Midbrain (tissue), 1 donor: ENCODE measurements at places on chromosomes 7 and 10.

- DNase-seq: no peak
These were observed 112.2 kb downstream of the CLEC2L start for GRCh38 chr7:139635526-139636302.

- DNase-seq: no peak
These were observed 335.1 kb upstream of the SEMA3A start for GRCh38 chr7:84529480-84530205.

DNA sequence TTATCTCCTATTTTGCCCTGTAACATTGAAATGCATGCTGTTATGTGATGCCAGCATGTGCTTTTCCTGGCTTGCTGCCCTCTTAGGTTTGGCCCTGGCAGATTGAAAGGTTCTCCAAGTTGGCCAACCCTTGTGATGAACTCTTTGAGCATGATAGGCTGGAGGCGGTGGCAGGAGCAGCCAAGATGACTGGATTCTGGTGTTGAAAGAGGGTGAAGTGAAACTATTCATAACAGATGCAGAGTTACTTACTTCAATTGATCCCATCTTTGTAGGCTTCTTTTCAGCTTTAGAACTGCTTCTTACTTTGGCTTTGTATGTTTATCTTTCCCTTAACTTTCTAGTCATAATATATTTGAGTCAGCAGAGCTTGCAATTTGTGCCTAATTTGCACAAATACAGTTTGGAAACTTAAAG, 57.6 kb downstream of the BICC1 start:
- DNase-seq: no peak

GRCh38 chr7:127536741-127537140, 48.7 kb downstream of the GCC1 start:
- no peak for DNase-seq

DNA sequence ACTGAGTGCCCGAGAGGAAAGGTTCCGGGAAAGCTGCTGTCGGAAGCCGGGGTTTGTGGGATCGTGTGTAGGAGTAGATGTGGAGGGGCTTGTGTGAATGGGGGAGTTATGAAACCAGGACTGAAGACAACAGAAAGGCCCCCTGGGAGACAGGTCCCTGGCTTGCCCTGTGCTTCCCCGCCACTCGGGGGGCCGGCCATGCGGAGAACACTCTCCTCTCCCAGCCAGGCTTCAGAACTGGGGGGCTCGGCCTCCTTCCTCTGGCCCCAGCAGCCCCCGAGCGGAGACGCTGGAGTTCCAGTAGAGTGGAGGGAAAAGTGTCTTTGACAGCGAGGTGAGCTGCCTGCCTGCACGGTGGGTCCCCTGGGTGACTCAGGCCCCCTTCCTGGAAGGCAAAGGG, 185.0 kb downstream of the MGMT start:
- DNase-seq: no peak

DNA sequence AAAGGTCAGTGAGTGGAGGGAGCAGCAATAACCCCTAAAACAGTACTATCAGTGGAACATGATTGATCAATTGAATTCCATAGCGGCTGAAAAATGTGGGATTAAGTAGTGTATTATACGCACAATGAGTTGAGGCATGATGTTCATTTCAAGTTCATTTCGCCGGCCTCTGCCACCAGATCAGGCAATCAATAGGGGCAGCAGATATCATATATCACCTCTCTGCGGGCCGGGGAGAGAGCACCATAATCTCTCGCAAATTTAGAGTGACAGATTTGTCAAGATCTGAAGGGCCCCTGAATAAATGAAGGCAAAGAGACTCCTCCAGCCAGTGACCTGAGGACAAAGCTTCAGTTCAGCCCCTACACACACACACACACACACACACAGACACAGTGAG, 58.5 kb downstream of the PAX2 start:
- DNase-seq: no peak

DNA sequence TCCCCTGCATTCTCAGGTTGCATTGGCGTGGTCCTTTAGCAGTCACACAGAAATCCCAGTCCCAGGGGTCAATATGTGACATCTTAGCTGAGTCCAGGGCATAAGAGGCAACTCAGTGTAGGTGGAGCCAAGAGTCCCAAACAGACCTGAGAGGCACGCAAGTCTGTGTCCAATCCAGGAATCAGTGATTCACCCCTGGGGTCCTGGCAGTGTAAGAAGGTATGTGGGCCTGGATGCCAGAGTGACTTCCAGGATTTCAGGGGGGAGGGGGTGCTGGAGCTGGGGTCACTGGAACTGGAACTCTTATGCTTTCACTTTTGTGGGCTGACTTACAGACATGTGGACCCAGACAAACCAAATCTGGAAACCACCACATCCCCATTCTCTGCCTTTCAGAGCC, 26.8 kb downstream of the FRMPD2 start:
- DNase-seq: no peak

DNA sequence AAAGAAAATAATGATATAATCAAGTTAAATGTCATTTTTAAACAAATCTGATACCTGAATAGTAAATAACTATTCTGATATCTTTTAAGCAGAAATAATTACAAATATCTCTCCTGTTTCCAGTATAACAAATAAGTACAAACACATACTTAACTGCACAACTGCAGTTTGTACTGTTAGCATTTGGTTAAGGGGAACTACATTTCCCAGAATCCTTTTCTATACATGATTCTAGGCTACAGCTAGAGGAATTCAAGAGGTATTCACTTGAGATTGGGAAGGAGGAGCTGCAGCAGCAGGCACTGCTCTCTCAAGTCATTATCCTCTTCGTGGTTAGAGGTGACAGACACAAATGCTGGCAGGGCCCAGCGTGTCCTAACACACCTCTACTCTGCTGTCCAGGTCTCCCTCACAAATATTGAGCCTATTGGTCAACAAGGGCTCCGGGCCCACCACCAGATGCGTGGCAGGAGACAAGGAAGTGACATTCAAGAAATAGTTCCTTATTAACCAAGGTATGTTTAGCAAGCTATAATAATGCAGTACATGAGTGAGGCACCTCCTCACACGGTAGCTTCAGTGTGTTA, 255.1 kb upstream of the MKLN1 start:
- DNase-seq: no peak
